ENCODE measurements at places on chromosomes 16 and 17. TPM values are rescaled to one million over a fixed set of nuclear protein-coding genes. Genes with fewer than 3 reads are reported as not detected.

The CRHR1 gene
- not detected for total RNA-seq

The KLHL10 gene
- total RNA-seq, result not detected

DNA sequence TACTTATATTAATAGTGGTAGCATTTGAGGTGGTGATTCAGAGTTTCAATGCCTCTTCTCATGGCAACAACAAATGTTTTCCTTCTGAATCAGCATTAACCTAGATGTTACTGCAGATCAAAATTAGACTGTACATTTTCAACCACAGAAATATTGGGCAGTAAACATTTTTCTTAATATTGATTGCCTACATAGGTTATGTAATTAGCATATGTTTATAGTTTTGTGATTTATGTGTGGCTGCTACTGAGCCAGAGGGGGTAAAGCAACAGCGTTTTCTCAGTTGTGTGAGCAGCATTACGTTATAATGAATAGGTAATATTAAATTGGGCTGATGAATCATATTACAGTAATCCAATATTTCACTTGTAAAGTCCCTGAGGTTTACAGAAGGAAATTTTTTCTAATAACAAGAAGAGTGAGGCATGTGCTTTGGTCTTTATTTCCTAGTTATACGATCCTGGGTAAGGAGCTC, 18.8 kb upstream of the BMERB1 start:
- no peak for DNase-seq

DNA sequence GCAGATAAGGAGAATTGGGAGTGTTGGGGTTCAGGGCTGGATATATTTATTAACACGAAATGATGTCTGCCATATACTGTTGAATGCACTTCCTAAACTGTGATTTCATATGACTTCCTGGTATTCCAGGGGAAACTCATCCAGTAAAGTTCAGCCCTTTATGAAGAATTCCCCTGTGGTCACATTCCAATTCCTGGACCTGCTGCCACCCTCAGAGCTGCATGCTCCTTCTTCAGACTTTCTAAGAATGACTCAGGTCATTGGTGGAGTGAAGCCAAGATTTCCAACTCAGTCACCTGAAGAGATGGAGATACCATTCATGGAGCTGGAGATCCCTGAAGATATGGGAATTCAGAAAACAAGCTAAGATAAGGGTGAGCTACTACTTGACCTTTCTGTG, 114.2 kb upstream of the TMEM97 start:
- DNase-seq, result no peak

- peak; percentile 37 for DNase-seq
These were observed 852 bp upstream of the HELZ start for GRCh38 chr17:67245694-67246402.

The PPM1E gene
- not detected for total RNA-seq

The QPRT gene
- total RNA-seq, result 3.5 TPM

DNA sequence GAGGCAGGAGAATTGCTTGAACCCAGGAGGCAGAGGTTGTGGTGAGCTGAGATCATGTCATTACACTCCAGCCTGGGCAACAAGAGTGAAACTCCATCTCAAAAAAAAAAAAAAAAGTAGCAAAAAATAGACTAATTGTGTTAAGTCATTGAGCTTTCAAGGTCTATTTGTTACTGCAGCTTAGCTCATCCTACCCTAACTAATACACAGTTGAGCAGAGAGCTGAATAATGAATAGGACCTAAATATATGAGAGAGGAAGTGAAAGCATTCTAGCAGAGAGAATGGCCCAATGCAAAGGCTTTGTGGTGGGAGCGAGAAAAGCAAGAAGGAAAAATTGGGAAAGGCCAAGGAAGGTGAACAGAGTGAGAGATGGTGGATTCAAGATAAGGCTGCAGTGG, 128.3 kb downstream of the AXIN2 start:
- DNase-seq, result no peak

- no peak for DNase-seq
These were observed 24.0 kb downstream of the PITPNC1 start for GRCh38 chr17:67401106-67401505.

All from CD8-positive, alpha-beta memory T cell (primary cell).